ENCODE measurements at places on chromosomes 5 and 9.
A peak's percentile ranks its signal among the peaks of the same experiment; 100 is the strongest.

GRCh38 chr5:102781786-102782185 lies 26.7 kb downstream of the PAM start:
- DNase-seq, result no peak

- DNase-seq, result no peak
Measured at GRCh38 chr5:157166214-157167213, at the start of gene GARIN3. TSS of gene GARIN3 (minus strand) at chr5:157166264. CDS start at chr5:157166168, 96 bp downstream.

DNA sequence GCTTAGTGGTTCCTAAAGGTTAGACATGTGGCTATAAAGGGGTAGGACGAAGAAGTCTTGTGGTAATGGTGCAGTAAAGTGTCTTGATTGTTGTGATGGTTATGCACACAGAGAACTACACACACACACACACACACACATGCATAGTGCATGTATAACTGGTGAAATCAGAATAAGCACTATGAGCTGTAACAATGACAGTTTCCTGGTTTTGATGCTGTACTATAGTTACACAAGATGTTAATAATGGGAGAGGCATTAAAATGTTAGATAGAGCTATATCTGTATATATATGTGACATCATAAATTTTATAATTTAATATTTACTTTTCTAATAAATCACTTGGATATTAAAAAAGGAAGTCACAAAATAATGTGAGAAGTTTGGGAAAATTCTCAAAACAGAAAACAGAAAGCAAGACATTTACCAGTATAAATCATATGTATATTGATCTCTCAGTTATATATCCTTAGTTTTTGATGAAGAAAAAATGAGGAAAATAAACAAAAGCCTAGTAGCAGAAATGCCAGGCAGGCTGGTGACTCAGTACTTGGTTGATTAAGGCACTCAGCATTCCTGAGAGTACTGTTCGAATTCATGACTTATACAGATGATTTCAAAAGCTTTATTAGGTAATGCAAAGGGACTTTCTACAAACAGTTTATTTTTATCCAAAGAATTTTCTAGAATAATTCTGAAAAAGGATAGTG lies 350.5 kb upstream of the DAB2 start:
- DNase-seq, result no peak

- DNase-seq, result peak; percentile 66
Measured at GRCh38 chr9:95874989-95875304, 544 bp upstream of the ERCC6L2 start.

DNA sequence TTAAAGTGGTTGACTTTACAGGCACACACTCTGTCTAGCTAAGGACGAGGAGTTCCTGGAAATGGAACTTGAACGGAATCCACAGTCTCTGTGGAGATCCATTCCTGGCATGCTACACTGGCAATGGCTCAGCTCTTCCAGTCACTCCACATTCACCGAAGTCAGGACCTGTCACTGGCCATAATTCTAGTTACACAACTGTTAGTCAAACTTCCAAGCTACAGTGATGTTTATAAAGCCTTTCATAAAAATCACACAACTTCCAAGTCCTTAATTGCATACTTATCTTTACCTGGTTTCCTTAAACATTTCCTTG lies 15.7 kb downstream of the CDC14B start:
- DNase-seq, result peak; percentile 50

DNA sequence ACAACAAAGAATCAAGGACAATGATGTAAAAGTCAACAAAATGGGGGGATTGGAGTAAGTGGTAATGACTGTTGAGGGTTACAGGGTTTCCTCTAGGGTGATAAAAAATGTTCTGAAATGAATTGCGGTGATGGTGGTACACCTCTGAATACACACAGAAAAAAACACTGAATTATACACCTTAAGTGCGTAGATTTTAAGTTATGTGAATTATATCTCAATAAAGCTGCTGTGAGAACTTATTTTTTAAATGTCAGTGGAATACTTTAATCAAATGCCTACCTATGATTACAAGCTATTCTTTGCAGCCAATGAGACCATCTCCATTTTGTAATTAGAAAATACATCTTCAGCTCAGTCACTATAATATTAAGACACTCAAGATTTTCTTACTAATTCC lies 53.5 kb downstream of the ZNF608 start:
- no peak for DNase-seq

GRCh38 chr5:132243366-132243977 lies 14.0 kb upstream of the PDLIM4 start:
- no peak for DNase-seq

GRCh38 chr5:149443210-149443609 lies 64.1 kb upstream of the IL17B start:
- no peak for DNase-seq

- DNase-seq, result no peak
Measured at GRCh38 chr5:73968729-73969128, 342.7 kb downstream of the ARHGEF28 start.

GRCh38 chr9:125821078-125821477 lies 73.9 kb downstream of the PBX3 start:
- no peak for DNase-seq

GRCh38 chr9:133576031-133576874 lies 32.9 kb downstream of the FAM163B start:
- no peak for DNase-seq

DNA sequence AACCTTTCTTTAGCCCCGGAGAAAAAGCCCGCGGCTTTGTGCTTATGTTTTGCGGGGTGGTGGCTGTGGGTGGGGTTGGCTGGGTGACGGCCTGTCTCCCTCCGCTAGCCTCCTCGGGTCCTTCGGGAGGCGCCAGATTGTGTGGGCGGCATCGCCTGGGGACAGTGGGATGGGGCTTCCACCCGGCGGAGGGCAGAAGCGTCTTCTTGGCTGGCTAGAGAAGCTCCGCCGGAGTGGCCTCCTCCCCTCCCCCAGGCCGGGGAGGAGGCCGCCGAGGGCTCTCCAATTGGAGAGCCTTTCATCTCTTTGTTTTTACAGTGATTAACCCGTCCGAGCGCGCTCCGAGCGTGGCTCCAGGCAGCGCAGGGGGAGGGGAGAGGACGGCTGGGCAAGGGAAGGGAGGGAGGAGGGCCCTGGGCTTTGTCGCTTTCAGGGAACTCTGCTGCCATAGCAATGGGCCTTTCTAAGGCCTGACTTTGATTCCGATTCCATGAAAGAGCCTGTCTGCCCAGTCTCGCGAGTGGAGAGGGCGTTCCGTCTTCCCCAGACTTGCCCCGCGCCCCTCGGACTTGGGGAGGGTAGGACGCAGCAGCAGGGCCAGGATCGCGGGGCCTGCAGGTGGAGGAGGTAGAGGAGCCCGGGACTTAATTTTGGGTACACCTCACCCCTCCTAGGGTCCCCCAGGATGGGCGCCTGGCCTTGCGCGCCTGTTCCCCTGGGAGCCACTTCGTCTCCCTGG lies 36.7 kb upstream of the TIFAB start:
- no peak for DNase-seq

- no peak for DNase-seq
Measured at GRCh38 chr9:130329061-130329460, 63.5 kb downstream of the HMCN2 start.

- no peak for DNase-seq
Measured at GRCh38 chr5:54469622-54470021, 14.1 kb downstream of the HSPB3 start.

DNA sequence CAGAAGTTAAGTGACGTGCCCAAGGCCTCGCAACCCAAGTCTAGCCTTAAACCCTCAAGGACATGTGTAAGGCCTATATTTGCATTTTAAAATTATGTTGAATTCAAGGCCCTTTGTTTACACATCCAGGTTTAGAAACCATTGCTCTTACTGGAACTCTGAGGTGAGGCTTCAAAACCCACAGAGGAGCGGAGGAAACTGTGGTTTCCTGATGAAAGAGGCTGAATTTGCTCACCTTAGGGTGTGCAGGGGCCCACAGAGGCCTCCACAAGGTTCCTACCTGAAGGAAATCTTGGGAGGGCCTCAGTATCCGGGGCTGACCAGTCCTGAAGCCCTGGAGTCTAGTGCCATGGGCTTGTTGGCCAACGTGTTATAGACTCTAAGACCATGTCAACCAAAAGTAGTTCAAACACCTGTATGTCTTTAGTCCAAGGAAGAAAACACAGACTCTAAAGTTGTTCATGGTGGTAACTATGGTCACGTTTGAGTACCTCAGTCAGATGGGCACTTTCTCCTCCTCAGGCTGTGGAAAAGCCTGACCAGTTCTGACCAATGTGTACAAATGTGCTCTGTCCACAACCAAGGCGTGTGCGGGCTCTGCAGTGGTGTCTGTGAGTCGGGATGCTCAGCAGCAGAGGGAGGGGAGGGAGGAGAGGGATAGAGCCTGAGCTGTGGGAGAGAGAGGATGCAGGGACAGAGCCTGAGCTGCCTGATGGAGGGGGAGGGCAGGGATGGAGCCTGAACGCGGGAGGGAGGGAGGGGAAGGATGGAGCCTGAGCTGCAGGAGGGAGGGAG lies 124.6 kb upstream of the ERCC6L2 start:
- DNase-seq, result no peak

GRCh38 chr5:172768573-172769341 lies 2.2 kb downstream of the DUSP1 start:
- DNase-seq, result no peak

DNA sequence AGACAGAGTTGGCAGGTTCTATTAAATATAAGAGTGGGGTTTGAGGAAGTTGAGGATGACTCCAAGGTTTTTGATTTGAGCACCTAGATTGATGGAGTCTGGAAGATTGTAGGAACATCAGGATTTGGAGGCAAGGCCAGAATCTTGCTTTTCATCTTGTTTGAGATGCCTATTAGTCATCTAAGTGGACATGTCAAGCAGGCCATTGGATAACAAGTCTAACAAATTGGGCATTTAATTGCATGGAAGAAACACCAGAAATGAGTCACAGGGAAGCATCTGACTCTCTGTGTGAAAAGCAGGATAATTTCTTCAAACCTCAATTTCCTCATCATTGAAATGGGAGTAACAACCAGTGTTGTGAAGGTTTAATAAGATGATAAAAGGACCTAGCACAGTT lies 53.3 kb upstream of the ARL15 start:
- no peak for DNase-seq

GRCh38 chr5:104456122-104456521 lies 893.5 kb upstream of the NUDT12 start:
- no peak for DNase-seq

- DNase-seq, result no peak
Measured at GRCh38 chr9:127806871-127807270, 4.2 kb downstream of the FPGS start.

DNA sequence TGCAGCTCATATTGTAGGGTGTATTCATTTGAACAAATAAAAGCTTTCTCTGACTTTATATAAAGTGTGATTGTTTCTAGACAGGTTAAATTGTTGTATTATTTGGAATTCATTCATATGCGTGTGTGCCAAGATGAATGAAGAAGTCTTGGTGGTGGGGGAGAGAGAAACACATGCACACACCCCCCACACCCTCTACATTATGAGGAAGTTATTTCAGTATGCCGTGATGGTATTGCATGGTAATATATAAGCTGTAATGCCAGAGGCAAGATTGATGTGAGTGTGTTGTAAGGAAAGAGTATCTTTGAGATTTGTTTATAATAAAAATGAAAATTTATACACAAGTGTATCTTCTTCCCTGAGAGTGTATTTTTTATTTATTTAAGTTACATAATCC lies 71.0 kb downstream of the IPO11 start:
- DNase-seq, result no peak

DNA sequence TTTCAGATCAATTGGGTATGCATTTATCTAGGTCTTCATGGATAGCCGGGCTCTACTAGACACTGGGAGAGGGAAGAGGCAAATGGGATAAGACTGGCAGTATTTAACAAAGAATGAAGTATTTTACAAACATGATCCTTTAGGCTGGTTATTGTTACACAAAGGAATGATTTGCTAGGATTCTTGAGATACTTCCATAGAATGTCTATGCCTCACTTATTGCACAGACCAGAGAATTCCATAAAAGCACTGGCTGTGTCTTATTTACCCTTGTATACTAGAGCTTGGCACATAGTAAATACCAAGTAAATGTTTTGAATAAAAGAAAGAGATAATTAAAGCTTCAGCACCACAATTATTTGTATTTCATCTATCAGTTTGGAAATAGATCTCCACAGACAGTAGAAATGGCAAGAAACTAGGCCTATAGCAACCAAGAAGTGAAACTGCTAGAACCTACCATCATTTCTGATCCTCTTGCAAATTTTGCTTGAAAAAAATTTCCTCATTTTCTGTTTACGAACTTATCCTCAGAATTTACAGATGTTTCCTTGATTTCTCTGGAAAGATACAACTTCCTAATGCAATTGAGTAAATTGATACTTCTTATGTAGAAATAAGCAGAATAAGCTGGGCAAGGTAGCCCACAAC lies 3.8 kb downstream of the PDCD1LG2 start:
- DNase-seq, result no peak

DNA sequence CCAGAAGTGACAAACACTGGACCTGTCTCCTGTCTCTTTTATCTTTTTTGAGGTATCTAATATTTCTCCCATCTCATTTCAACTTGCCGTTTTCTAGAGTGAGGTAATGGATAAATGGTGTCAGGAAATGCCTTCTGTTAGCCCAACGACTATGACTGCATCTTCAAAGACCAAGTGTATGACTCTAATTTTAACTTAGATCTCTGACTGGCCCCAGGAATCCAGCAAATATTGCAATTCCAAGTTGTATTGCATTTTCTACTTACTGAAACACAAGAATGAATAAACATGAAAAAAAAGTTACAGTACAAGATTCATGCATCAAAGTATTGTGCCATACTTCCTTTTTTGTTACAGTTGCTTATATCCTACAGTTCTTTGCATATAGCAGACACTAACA lies 26.3 kb downstream of the SLC28A3 start:
- DNase-seq, result no peak

DNA sequence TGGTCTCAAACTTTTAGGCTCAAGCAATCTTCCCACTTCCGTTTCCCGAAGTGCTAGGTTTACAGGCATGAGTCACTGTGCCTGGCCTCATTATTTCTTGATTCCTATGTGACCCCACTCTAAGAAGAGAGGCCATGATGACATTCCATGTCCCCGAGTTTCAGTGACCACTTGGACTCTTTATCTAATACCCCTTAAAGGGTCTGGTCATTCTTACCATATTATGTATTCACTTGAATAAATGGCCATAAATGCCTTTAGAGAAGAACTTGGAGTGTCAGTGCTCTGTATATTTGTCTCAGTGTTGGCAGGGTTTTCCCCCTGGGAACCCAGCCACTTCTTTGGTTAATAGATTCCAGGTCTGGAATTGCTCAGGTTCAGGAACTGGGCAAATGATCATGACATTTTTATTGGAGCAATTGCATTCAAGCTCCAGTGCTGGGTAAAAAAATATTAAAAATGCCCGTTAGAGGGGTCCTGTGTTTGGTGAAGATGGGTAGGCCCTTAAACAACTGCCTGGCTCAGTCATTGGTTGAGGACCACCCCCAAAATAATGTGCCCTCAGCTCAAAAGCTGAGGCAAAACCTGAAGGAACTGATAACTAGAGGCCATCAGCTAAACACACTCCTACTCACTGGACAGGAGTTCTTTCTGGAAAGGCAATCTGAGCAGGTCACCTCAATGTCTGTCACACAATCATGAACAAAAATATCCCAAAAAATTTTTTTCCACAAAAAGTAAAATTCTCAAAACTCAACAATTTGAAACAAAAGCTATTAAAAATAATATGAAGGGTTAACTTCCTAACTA lies 186.6 kb upstream of the ZNF608 start:
- DNase-seq, result no peak

Measured in psoas muscle (tissue), 8 donors.